ENCODE measurements at places on chromosomes 13 and 19. TPM values are rescaled to one million over a fixed set of nuclear protein-coding genes. Genes with fewer than 3 reads are reported as not detected.

GRCh38 chr13:113034451-113035212, 65.6 kb downstream of the MCF2L start:
- no peaks in the 10 kb centered on the region for H3K27me3 ChIP-seq
- H3K36me3 ChIP-seq = no peaks in the 10 kb centered on the region
- peaks cover under 1% of the 10 kb centered on the region for H3K4me1 ChIP-seq
- no peak overlapping the region for H3K27ac ChIP-seq
- DNase-seq = no peak

Gene PSG3
- not detected for total RNA-seq

Gene ZFP36
- 1,362 TPM for total RNA-seq

- peaks cover 8% of the 10 kb centered on the region for H3K4me1 ChIP-seq
- H3K27ac ChIP-seq = no peak overlapping the region
- H3K27me3 ChIP-seq = no peaks in the 10 kb centered on the region
- H3K4me3 ChIP-seq = no peak overlapping the region
These were observed 13.6 kb upstream of the C5AR1 start for GRCh38 chr19:47296036-47296435.

Gene ERICH4
- total RNA-seq = not detected

Gene RGL3
- total RNA-seq = not detected

GRCh38 chr13:105991622-105992277, 543.7 kb downstream of the EFNB2 start:
- DNase-seq = no peak
- H3K36me3 ChIP-seq = no peaks in the 10 kb centered on the region
- no peaks in the 10 kb centered on the region for H3K4me1 ChIP-seq
- H3K27me3 ChIP-seq = no peaks in the 10 kb centered on the region

DNA sequence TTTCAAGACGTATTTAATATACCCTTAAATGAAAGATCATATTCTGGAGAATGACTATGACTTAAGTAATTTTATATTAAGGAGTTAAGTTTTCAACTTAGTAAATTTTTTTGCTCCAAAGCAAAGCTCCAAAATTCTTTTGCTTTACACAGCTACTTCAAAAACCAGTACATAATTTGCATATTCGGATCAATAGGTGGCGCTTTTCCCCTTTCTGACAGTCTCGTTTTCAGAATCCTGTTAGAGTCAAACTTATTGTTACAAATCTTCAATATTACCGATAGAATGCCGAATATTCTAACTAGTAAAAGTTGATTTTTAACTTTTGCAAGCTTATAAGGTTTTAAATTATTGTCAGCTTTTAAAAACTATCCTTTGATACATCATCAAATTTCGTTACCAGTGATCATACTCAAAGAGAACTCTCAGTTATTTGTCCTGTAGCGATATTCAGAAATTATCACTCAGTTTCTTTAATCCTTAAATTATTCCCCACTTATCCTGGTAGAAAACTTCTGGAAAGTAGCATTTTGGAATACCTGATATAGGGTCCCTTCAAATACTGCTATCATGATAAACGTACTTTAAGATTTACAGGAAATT, 852.7 kb upstream of the KLHL1 start:
- H3K27ac ChIP-seq = no peak overlapping the region
- H3K4me1 ChIP-seq = no peaks in the 10 kb centered on the region
- DNase-seq = no peak
- H3K27me3 ChIP-seq = no peaks in the 10 kb centered on the region
- no peak overlapping the region for H3K4me3 ChIP-seq

Gene KLK8
- total RNA-seq = not detected

Gene N4BP2L2
- total RNA-seq = 171 TPM

- no peak overlapping the region for H3K27ac ChIP-seq
- peaks cover 2% of the 10 kb centered on the region for H3K36me3 ChIP-seq
- DNase-seq = no peak
- H3K4me1 ChIP-seq = no peaks in the 10 kb centered on the region
These were observed 17.3 kb upstream of the OVOL3 start for GRCh38 chr19:36093687-36094086.

DNA sequence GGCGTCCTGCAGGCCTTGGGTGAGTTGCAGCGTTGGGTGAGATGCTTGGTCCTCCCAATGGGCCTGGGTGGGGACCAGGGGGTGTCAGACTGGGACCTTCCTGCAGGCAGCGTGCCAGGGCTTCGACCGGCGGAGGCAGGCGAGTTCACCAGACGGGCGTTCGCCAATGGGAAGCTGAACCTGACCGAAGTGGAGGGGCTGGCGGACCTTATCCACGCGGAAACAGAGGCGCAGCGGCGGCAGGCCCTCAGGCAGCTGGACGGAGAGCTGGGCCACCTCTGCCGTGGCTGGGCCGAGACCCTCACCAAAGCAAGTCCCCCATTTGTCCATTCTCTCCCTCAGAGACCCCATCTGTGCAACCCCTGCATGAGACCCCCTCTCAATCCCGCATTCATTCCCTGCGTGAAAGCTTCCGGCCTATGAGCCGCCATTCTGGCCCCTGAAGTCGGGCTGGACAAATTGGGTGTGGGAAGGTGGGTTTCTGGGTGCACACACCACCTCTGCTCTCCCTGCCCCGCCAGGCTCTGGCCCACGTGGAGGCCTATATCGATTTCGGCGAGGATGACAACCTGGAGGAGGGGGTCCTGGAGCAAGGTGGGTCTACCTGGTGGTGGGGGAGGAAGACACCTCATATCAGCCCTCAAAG, 1.2 kb downstream of the GTPBP3 start:
- H3K4me1 ChIP-seq = peaks cover 42% of the 10 kb centered on the region
- peaks cover 7% of the 10 kb centered on the region for H3K36me3 ChIP-seq
- no peak overlapping the region for H3K27ac ChIP-seq
- peak overlapping the region; percentile 71 for H3K4me3 ChIP-seq
- no peak for DNase-seq

DNA sequence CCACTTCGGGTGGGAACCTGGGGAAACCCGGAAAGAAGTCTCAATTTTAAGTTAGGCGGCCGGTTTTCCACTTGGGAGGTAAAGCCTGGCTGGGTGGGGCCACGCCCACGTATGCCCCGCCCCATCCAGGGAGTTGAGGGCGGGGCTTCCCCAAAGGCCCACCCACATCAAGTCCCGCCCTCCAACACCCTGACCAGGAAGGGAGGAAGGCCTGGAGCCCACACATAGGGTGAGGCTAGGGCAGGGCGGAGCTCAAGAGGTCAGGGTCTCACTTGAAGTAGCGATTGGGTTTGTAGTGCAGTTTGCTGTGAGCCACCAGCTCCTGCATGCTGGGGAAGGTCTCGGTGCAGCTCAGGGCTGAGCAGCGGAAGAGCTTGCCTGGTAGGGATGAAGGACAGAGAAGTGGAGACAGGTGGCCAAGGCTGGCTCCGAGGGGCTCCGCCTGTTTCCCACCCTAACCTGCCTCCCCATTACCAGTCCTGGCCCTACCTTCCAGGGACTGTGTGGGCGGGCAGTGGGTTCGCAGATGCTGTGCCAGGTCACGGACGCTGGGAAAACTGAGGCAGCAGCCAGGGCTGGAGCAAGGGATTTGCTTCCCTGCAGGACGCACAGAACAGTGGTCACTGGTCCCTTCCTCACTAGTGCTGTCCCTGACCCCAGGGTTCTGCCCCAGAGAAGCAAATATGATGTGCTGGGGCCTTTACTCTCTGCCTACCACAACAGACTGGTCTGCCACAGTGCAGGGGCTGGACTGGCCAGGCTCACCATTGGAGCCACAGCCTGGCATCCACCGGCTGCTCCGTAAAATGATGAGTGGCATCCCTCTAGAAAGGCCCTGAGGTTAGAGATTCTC, 1.6 kb downstream of the ZNF414 start:
- H3K4me1 ChIP-seq = peaks cover 53% of the 10 kb centered on the region
- H3K27me3 ChIP-seq = no peaks in the 10 kb centered on the region
- no peak overlapping the region for H3K4me3 ChIP-seq

Gene MYO1F
- 66.7 TPM for total RNA-seq

Gene NCAN
- total RNA-seq = not detected

GRCh38 chr19:1719519-1719918, 33.8 kb upstream of the ONECUT3 start:
- peaks cover 3% of the 10 kb centered on the region for H3K4me1 ChIP-seq
- H3K27ac ChIP-seq = no peak overlapping the region
- no peak overlapping the region for H3K4me3 ChIP-seq
- DNase-seq = no peak
- H3K27me3 ChIP-seq = peaks cover 32% of the 10 kb centered on the region

DNA sequence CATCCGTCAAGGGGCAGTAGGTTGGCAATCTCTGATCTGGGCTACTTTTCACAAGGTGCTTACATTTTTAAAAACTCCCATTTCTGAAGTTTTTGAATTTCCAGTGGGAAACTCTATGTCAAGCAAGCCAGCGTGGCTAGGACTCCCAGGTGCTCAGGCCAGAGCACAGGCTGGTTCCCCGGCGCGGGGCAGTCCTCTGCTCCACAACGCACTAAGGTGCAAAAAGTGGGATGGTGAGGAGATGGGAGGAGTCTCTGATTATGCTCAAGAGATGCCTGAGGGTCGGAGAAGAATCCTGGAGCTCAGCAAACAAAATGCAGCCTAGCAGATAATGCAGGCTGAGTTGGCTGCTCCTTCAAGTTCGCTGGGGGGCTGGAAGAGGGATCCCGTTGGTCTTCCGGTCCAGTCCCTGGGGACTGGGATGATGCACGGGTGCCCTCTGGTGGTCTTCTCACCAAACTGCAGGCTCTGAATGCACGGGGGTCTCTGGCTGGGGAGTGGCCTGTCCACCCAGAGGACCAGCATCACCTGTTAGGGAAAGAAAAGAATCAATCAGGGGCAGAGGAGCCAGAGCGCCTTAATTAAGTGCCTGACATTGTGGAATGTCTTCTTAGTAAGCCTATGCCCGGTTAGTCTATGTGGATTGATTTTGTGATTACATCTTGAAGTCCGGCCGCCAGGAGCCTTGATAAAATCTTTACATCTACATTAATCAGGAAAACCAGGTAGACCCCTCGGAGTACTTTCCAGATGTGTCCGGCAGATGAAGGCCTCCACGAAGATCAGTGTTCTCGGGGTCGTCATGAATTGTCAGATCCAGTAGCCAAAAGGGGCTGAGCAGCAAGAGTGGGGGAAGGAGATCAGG, 244.4 kb upstream of the MAB21L1 start:
- no peaks in the 10 kb centered on the region for H3K36me3 ChIP-seq
- no peak overlapping the region for H3K4me3 ChIP-seq
- H3K4me1 ChIP-seq = peaks cover 6% of the 10 kb centered on the region
- H3K27me3 ChIP-seq = peaks cover 7% of the 10 kb centered on the region

All from CD4-positive, alpha-beta T cell (primary cell).